ENCODE measurements at places on chromosomes 13 and 19. TPM values are rescaled to one million over a fixed set of nuclear protein-coding genes. Genes with fewer than 3 reads are reported as not detected.

DNA sequence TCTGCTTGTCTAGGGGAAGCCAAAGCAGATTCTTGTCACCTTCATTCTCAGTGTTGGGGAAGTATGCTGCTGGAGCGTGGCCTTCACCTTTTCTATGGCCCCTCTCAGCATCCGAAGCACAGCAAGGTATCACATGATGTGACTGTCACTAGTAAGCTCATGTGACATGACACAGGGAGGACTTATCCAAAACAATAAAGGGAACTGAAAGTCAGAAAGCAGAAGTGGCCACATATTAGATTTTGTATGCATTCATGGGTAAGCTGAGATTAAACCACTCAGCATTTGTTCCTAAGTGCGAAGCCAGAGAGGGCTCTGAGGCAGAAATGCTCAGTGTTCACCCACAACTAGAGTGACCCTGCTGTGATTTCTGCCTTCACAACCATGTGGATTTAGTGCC is 72.8 kb upstream of the PCDH8 start:
- no peak for DNase-seq

UGGT2 gene
- total RNA-seq = 12.9 TPM

CRTC1 gene
- total RNA-seq = 10.3 TPM

PLPP2 gene
- 0.27 TPM for total RNA-seq

- DNase-seq = no peak
Measured at GRCh38 chr19:31681121-31681520, 331.9 kb upstream of the TSHZ3 start.

DNA sequence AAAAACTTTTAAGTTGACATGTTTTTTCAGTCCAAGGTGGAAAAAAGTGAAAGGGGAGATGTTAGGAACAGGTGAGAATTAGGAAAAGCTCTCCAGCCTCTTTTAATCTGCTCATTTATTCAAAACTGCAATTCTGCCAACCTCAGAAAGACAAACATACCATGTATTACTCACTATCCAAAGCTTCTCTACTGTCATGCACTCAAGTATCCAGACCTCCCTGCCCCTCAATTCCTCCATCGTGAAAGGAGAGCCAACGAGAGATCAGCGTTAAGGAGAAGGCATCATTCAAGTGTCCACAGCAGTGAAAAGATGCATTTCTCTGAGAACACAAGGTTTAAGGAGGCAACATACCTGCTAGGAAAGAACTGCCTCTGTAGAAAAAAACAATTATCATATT is 24.5 kb downstream of the DIAPH3 start:
- no peak for DNase-seq

GRCh38 chr19:4473011-4473762 is 1.1 kb downstream of the HDGFL2 start:
- DNase-seq = no peak

CGB2 gene
- not detected for total RNA-seq

NXNL1 gene
- total RNA-seq = not detected

GRCh38 chr19:17950310-17951156 is 16.4 kb upstream of the KCNN1 start:
- DNase-seq = no peak

TNFSF9 gene
- total RNA-seq = 1.0 TPM

GRCh38 chr19:44809577-44810233 is 802 bp downstream of the BCAM start:
- no peak for DNase-seq

ZNF491 gene
- 2.6 TPM for total RNA-seq

- DNase-seq = no peak
Measured at GRCh38 chr13:109760402-109760801, 26.0 kb downstream of the IRS2 start.

GRCh38 chr13:51902776-51903175 is 41.0 kb downstream of the CCDC70 start:
- DNase-seq = no peak

PRR22 gene
- 0.84 TPM for total RNA-seq

DNA sequence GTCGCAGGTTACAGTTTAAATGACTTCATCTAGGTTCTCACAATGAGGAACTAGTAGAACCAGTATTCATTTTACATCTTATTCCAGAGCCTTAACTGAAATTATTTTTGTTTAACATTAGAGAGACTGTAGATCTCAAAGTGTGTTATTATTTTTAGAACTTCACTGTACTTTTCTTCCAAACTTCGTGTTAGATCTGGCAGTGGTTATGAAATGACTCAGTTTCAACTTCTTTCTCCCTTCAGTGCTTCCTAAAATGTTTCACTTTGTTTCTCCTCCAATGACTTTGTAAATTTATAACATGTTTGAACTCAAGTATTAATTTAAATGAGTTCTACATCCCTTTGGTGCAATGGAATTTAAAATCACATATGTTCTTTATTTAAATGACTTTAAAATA is 139.3 kb downstream of the PCDH9 start:
- no peak for DNase-seq

CBARP gene
- total RNA-seq = 1.2 TPM

DNA sequence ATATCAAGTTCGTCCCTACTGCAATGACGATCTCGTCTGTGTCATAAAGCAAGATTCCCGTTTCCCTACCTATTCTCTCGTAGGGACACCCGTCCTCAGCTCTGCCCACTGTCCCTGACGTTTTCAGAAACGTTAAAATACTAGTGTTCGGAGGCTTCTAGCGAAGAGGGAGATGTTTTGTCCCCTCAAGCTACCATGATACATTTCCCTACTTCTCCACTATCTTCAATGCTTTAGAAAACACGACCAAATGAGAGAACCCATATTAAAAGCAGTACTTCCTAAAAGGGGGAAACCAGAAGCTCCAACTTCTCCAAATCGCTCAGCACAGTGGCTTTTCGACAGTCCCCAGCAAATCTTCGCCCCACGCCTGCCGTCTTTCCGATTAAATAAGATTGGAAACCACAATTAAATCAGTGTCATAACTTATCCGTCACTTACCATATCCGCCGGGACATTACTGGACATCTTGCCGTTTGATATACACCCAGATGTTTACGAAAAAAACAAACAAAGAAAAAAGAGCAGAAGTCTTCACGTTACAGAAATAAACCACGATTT is 1.3 kb downstream of the UBL3 start:
- DNase-seq = no peak

GRCh38 chr13:44768239-44768638 is 192.1 kb upstream of the TSC22D1 start:
- DNase-seq = no peak

DNA sequence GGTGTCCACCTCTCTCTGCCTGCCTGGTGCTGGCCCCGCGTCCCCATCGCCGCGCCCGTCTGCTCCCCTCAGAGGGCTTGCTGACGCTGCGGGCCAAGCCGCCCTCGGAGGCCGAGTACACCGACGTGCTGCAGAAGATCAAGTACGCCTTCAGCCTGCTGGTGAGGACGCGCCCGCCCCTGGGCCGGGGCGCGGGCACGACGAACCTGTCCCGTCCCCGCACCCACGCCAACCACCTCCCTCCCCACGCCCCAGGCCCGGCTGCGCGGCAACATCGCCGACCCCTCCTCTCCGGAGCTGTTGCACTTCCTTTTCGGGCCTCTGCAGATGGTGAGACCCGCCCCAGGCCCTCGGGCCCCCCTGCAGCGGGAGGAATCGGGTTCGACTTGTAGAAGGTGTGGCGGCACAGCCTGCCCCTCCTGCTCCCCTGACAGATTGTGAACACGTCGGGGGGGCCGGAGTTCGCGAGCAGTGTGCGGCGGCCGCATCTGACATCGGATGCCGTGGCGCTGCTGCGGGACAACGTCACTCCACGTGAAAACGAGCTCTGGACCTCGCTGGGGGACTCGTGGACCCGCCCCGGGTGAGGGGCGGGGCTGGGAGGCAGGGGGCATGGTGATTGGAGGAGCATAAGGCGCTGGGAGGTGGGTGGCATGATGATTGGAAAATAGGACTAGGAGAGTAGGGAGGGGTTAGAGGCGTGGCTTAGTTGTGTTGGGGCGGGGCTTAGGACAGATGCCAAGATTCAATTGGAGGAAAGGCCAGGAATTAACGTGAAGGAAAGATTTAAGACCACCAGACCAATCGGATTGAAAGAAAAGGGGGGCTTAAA is 6.6 kb downstream of the EPS8L1 start:
- peak; percentile 51 for DNase-seq

ZNF490 gene
- total RNA-seq = 5.1 TPM

SLITRK1 gene
- not detected for total RNA-seq

PGLYRP2 gene
- not detected for total RNA-seq

DNA sequence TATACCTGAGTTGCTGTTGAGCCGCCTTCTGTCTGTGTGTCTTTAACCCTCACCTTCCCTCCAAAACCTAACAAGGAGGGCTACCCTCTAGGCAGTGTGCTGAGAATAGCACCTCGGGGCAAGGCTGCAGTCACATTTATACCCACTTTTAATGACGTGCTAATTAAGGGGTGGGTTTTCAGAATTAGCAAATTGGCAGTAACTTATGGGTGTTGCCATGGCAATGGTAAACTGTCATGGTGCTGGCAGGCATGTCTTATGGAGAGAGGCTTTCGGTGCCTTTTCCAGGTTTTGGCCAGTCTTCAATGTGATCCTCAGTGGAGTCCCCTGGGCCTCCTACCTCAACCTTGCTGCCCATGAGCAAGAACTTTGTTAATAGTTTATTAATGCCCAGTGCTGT is 1.2 kb upstream of the PNMA8A start:
- no peak for DNase-seq

THSD1 gene
- 5.0 TPM for total RNA-seq

DNA sequence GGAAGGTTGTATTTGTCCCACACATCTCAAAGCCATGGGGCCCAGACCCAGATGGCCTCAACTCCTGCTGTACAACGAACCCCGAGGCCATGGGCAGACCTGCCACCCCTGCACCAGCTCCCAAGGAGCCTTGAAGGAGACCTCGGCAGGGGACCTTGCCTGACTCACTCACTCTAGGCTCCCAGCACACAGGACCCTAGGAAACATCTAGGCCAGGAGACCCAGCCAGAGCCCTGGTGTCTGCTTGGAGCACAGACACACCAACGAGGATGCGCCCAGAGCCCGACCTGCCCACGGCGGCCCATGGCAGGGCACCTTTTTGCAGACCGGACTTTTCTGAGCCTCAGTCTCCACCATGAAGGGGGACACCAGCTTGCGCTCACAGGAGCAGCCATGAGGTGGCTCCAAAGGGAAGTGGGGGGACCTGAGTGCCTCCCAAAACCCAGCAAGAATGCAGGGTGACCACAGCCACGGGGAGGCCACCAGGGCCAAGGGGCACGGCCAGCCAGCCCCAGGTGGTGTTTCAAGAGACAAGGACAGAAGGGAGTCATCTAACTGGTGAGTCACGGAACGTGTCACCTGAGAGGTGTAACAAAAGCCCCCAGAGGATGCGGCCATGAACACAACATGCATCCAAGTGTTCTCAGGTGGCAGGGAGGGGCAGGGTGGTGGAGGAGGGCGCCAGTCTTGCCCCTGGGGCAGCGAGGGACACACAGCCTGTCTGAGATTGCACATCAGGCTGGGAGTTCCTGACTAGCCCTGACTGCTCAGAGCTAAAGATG is 4.9 kb upstream of the CERS1 start:
- no peak for DNase-seq

- no peak for DNase-seq
Measured at GRCh38 chr13:25910991-25911419, 140.8 kb downstream of the SHISA2 start.

- DNase-seq = no peak
Measured at GRCh38 chr13:81171065-81171647, 830.2 kb upstream of the SPRY2 start.

DNA sequence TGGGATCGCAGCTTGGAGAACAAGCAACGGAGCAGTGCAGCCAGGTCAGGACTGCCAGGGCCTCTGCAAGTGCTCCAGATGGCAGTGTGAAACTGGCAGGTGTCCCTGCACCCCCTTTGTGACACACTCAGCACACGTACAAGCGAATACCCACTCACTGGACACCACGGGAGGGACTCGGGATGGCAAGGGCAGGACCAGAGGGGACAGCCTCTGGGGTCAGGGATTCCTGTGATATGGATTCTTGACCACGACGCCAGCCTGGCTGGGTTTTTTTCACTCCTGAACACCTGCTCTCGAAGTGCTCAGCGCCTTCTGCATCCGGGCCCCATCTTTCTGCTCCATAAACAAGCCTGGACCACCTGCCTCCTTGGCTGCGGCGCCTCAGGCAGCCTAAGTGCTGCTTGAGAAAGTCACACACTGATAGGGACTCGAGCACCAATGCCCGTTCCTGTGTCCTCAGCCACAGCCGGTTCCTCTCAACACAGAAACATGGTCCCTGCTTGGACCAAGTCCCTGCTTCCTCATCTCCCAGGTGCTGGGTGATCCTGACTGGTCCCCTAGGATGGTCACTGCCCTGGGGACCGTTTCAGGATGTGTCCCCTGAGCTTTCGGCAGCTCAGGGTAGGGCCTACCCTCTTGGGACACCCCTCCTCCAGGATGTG is 22.0 kb downstream of the ELAVL1 start:
- no peak for DNase-seq

DNA sequence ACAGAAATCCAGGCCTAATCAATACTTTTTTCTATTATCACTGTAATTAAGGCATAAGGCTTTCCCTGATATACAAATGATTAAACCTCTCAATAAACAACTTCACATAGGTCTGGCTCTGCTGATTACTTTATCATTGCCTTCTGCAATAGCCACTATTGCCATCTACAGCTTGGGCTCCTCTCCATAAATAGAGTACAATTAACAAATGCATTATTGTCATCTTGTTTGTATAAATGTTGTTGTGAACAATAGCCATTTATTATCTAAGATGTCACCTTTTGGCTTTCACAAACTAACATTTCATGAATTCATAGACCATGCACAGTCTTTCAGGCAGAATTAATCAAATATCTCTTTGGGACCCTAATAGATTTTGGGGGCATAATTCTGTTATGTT is 53.3 kb downstream of the NHLRC3 start:
- DNase-seq = no peak

SIGLEC8 gene
- total RNA-seq = 0.15 TPM

FAM124A gene
- total RNA-seq = 14.9 TPM

- no peak for DNase-seq
Measured at GRCh38 chr19:14449321-14449720, 16.2 kb downstream of the PKN1 start.

DNA sequence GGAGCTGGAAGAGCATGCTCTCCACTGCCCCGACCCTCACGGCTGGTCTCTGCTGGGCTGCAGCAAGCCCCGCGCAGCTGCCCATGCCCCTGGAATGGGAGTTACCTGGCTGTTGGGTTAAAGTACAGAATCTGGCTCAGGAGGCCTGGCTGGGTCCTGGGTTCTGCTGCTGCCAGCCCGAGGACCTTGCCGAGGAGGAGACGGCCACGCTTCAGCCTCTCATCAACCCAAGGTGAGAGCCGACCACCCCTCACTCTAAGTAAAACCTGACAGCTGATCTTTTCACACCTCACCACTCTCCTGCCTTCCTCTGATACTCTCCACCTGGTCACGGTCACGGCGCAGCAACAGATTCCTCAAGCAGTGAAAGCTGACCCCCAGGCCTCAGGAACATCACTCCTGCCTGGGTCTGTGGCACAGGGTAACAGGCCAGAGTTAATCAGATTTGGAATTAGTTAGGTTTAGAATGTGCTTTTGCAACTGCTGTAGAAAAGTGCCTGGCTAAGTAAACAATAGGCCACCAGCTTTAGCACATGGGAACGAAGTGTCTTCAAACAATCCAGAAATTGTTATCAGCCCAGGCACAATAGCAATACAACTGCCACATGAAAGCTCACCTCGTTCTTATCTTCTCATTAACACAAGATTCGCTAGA is 20.5 kb downstream of the RAB20 start:
- DNase-seq = no peak

All from left ventricle myocardium superior (tissue), 1 donor.